ENCODE measurements at places on chromosomes 5 and 9. TPM values are rescaled to one million over a fixed set of nuclear protein-coding genes. Genes with fewer than 3 reads are reported as not detected.

GRCh38 chr5:148984345-148984744, 78.5 kb downstream of the SH3TC2 start:
- no peak for DNase-seq
- H3K4me3 ChIP-seq: no peak overlapping the region
- no peak overlapping the region for H3K27ac ChIP-seq

DNA sequence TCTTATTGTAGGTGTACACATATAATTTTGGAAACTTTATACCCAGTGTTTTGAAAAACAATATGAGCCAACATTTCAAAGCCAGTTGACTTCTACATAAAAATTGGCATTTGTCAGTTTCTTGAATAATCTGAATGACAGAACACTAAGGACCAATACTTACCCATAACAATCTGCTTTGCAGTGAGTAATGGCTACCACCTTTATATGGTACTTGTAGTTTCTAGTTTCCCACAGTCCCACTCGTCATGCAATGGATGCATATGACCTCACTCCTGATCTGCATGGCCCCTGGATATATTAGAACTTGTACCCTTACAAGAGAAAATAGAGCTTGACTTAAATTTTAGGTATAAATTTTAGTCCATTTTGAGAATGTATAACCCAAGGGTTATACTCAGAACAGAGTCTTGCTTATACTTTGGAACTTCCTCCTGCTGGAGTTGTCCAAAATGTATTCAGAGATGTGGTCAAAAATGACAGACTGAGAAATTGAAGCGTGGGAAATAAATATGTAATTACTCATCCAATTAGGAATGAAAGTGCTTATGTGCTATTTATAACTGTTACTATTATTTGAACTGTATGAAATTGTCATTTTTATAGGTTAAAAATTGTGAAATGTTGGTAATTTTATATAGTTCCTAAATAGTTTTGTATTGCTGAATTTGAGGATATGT, 19.5 kb downstream of the XRCC4 start:
- no peak overlapping the region for H3K27ac ChIP-seq
- DNase-seq: no peak
- peaks cover 8% of the 10 kb centered on the region for H3K4me1 ChIP-seq
- H3K4me3 ChIP-seq: no peak overlapping the region
- H3K27me3 ChIP-seq: no peaks in the 10 kb centered on the region

DNA sequence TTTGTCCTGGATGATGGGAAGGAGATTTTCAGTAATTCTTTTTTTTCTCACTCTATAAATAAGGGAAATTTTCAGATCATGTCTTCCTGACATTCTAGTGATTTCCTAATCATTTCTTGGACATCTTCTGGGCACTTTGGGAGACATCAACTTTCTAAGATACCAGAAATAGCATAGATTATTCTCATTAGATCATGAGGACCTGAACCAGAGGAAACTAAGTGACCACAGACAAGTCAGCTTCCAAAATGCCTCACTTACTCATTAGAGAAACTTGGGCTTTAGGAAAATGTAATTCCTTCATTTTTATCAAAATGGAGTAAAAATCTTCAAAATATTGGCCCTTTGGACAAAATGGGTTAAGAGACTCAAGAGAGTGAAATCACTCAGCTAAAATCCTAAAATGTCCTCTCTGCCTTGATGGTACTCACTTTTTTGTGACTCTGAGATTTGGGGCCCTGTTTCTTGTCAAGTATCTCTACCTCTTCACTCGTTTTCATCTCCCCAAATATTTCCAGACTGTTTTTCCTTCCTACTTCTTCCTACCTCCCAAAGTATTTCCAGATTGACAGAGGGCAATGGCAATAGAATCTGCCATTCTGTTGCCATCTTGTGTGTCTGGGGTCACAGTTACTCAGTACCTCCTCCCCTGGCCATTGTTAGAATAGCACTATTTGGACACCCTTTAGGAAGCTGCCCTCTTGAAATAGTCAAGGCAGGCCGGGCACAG, 194.5 kb downstream of the NR3C1 start:
- H3K27me3 ChIP-seq: no peaks in the 10 kb centered on the region
- H3K36me3 ChIP-seq: no peaks in the 10 kb centered on the region
- no peak for DNase-seq
- H3K4me1 ChIP-seq: peaks cover 24% of the 10 kb centered on the region
- no peak overlapping the region for H3K4me3 ChIP-seq

- H3K36me3 ChIP-seq: no peaks in the 10 kb centered on the region
- no peak overlapping the region for H3K27ac ChIP-seq
- H3K27me3 ChIP-seq: peaks cover 26% of the 10 kb centered on the region
These were observed 54.2 kb upstream of the HSPA9 start for GRCh38 chr5:138629392-138629791.

DNA sequence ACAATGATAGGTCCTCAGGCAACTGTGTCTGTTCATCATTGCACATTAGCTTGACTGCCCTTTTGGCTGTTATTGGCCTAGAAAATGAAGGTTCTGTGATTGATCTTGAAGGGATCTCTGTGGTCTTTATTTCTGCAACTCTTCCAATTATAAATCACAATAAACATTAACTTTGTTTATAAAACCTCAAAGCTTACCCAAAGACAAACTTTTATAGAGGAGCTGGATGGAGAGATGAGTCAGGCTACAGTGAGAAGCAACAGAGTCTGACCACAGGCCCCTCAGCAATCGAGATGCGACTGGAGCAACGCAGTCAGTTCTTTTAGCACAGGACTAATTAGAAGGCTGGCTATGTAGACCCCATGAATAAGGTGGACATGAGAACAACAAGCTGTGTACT, 5.3 kb downstream of the MACROH2A1 start:
- no peaks in the 10 kb centered on the region for H3K27me3 ChIP-seq
- peaks cover 48% of the 10 kb centered on the region for H3K4me1 ChIP-seq
- no peak overlapping the region for H3K27ac ChIP-seq
- H3K36me3 ChIP-seq: peaks cover 40% of the 10 kb centered on the region
- DNase-seq: no peak

- H3K27ac ChIP-seq: no peak overlapping the region
- H3K4me1 ChIP-seq: no peaks in the 10 kb centered on the region
- H3K27me3 ChIP-seq: no peaks in the 10 kb centered on the region
- no peaks in the 10 kb centered on the region for H3K36me3 ChIP-seq
These were observed 34.7 kb upstream of the JMY start for GRCh38 chr5:79201206-79201605.

DNA sequence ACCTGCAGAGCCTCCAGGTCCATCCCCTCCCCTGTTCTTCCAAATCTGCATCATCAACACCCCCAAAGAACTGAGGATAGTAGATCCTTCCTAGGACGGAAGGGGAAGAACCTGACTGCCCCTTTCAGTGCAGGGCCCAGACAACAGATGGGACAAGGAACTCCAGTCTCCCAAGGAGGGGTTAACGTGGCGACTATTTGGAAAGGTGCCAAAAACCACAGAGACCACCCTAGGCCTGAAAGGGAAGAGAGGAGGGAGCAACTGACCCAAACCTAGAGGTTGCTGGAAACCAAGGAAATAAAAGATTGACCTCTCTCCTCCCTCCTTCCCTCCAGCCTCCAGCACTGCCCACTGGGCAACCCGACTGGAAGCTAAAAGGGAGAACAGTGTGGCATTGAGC, 59.7 kb upstream of the NEURL1B start:
- no peak overlapping the region for H3K27ac ChIP-seq
- DNase-seq: no peak
- no peak overlapping the region for H3K4me3 ChIP-seq
- no peaks in the 10 kb centered on the region for H3K36me3 ChIP-seq

DNA sequence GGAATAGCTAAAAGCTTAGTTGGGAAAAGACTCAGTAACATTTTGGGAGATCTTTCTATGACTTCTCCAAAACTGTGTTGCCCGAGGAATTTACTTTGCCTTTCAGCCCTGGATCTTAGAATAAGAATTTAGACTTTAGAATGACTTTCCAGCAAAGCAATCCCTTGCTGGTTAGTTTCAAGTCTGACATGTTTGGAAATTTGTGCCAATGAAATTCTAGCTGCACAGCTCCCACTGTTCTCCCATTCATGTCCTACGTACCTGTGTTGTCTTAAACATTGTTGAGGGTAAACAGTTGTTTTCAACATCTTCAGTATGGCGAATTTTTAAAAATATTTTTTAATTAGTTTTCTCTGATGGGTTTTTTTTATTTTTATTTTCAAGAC, 111.4 kb downstream of the CCDC192 start:
- H3K4me1 ChIP-seq: no peaks in the 10 kb centered on the region
- no peaks in the 10 kb centered on the region for H3K36me3 ChIP-seq
- no peak overlapping the region for H3K27ac ChIP-seq
- H3K27me3 ChIP-seq: no peaks in the 10 kb centered on the region
- no peak for DNase-seq

DNA sequence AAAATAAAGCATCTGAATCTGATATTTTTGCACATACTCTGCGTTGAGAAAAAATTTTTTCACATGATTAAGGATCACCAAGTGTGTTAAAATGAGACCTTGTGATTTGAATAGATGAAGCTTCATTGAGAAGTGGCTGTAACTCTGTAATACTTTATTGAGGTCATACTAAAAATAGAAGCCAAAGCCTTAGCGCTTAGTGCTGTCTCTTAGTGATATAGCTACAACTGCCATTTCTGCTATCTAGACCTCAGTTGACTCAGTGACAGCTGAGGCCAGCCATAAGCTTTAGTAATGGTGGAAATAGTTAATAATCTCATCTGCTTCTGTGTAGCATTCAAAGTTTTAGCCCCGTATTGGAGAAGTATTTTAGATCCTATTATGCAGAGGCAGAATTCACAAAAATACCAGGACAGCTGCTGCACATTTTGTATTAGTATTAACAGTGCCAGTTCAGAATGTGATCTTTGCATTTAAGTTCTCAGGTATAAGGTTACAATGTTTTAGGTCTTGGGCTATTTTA, 107.4 kb upstream of the SGCD start:
- DNase-seq: no peak
- no peak overlapping the region for H3K27ac ChIP-seq
- H3K27me3 ChIP-seq: no peaks in the 10 kb centered on the region
- no peaks in the 10 kb centered on the region for H3K4me1 ChIP-seq
- no peaks in the 10 kb centered on the region for H3K36me3 ChIP-seq

GRCh38 chr5:57437976-57438805, 44.4 kb downstream of the ACTBL2 start:
- H3K27ac ChIP-seq: no peak overlapping the region
- DNase-seq: no peak
- no peaks in the 10 kb centered on the region for H3K27me3 ChIP-seq
- H3K4me3 ChIP-seq: no peak overlapping the region
- H3K4me1 ChIP-seq: peaks cover 12% of the 10 kb centered on the region
- H3K36me3 ChIP-seq: no peaks in the 10 kb centered on the region

DNA sequence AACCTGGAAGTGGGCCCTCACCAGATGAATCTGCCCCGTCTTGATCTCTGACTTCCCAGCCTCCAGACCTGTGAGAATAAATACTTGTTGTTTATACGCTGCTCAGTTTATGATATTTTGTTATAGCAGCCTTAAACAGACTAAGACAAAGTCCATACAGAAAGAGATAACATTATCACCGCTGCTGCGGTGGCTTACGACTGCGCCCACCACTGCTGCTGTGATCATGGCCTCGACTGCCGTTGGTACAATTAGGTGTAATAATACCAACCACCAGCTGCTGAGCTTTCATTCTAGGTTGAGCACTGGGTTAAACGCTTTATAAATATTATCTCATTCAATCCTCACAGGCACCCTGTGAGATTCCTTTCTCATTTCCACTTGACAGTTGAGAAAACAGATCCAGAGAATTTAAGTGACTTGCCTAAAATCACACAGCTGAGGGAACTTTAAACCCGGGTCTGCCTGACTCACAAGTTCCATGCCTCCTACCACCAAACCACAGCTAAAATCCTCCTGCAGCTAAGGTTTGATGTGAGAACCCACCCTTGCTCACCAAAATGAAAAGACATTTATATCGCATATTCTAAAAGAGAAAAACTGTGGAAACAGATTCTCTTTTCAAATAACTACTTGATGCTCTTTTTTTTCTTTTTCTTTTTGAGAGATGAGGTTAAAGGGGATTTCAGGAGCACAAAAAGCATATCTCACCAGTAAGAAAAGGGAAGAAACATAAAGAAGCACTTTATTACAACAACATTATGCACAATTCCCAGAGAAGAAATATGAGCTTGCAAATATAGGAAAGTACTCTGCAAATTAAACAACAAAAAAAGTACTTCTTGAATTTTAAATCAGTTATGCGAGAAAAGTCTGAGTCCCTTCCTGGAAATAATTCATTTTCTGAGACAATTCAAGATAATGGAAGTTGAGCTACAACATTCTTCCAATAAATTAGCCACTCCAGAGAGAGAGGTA, 23.9 kb downstream of the GOLM1 start:
- peaks cover 5% of the 10 kb centered on the region for H3K4me1 ChIP-seq
- no peaks in the 10 kb centered on the region for H3K27me3 ChIP-seq
- H3K27ac ChIP-seq: no peak overlapping the region
- no peaks in the 10 kb centered on the region for H3K36me3 ChIP-seq

DNA sequence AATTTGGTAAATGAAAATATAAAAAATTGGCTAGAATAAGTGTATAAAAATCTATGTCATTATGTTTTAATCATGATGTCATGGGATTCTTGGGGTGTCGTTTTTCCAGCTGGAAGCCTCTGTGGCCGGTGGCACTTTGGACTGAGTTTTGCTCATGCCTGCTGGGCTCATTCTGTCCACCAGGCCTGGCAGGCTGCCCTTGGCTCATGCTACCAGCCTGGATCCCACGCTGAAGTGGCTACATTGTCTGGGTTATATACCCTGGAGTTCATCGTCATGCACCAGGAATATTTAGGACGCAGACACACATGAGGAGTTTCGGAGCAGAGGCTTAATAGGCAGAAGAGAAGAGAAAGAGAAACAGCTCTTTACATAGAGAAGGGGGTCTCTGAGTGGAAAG, 1913.7 kb upstream of the WWC1 start:
- H3K27ac ChIP-seq: no peak overlapping the region
- H3K27me3 ChIP-seq: no peaks in the 10 kb centered on the region
- no peaks in the 10 kb centered on the region for H3K36me3 ChIP-seq
- no peak overlapping the region for H3K4me3 ChIP-seq

DNA sequence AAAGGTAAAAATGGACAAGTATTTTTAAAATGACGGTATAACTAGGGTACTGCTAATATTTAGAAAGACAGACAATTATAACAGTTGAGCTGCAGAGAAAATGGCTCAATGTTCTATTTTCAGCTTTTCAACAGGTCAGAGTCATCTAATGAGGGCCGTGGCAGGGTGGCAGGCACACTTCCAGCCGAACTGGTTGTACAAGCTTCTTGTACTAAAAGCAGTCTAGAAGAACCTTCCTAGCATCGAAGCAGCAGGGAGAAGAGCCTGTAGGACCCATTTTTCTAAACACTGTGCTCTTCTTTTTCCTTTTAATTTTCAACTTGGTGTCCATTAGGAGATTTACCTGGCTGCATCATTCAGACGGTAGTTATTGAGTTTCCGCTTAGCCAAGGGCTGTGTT, 85.6 kb downstream of the SLC28A3 start:
- no peak overlapping the region for H3K27ac ChIP-seq
- no peaks in the 10 kb centered on the region for H3K36me3 ChIP-seq
- no peaks in the 10 kb centered on the region for H3K27me3 ChIP-seq
- DNase-seq: no peak
- H3K4me1 ChIP-seq: no peaks in the 10 kb centered on the region

The FOXD4L6 gene
- total RNA-seq: 0.09 TPM

The LURAP1L gene
- 1.4 TPM for total RNA-seq

The DAB2IP gene
- total RNA-seq: 8.2 TPM

The ADRA1B gene
- 0.09 TPM for total RNA-seq

The RGS7BP gene
- total RNA-seq: 0.14 TPM

Measured in thymus (tissue), 14 donors.